ENCODE measurements at places on chromosomes 5 and 9.

GRCh38 chr5:90398726-90399125, 10.8 kb downstream of the CETN3 start:
- DNase-seq, result no peak

DNA sequence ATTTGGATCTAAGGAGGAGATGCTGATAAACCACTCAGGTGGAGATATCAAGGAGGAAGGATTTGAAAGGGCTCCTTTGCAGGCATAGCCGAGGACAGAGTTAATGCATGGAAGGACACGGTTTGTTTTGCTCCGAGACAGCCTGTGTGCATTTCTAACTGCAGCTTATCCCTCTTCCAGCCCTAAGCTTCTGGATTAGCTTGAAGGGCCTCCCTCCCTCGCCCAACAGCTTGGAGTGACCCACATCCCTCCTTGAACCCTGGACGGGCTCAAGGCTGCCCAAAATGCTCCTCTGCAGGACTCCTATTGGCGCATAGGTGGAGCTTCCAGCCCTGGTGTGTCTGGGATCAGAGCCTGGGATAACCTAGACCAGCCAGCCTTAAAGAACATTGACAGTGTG, 66.7 kb downstream of the PPARGC1B start:
- DNase-seq, result no peak

DNA sequence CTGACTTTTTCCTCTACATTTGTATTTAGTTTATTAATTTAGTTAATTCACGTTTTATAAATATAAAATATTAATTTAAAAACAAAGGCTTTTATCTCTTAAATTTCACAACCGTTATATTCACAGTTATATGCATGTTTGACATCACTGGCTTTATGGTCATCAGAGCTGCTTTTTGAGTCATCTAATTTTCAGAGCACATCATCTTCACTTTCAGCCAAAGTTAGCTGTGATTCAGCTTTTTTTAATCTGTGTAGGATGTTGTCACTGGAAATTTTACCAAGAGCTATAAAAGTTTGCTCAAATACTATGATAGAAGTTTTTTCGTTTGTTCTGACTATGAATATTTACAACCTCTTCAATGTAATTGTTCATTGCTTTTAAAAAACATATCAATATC, 12.4 kb downstream of the CDC37L1 start:
- no peak for DNase-seq

DNA sequence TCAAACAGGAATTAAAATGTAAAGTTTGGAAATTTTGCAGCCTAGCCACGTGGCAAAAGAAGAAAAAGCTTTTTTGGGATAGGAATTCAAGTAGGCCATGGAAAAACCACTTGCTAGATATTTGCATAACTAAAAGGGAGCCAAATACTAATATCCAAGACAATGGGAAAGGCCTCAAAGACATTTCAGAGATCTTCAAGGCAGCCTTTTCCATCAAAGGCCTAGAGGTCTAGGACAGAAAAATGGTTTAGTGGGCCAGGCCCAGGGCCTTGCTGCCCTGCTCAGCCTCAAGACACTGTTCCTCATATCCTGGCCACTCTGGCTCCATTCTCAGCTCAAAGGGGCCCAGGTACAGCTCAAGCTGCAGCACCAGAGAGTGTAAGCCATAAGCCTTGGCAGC, 265.9 kb upstream of the RPS23 start:
- DNase-seq, result no peak

DNA sequence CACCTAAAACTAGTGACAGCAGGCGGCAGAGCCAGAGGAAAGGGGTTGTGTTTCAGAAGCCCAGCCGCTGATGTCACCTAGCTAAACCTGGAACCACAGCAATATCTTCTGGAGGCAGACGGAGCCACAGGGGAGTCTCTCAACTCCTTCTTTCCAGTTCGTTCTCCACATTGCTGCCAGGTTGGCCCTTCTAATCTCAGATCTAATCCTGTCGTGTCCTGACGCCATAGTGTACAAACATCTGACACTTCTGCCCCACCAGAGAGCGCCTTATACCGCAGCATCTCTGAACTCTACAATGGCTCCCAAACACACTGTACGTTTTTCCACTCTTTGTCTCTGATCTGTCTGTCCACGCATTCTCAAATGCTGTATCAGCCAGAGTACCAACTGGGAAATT, 240.0 kb downstream of the SMARCA2 start:
- no peak for DNase-seq

- peak; percentile 50 for DNase-seq
These were observed 47.8 kb upstream of the TGFBR1 start for GRCh38 chr9:99056886-99057664.

- no peak for DNase-seq
These were observed 154.0 kb downstream of the FRMD3 start for GRCh38 chr9:83384214-83384613.

- no peak for DNase-seq
These were observed 230.4 kb downstream of the DOCK8 start for GRCh38 chr9:445033-445432.

GRCh38 chr9:98708103-98708932, 417 bp downstream of the GABBR2 start:
- DNase-seq, result no peak

DNA sequence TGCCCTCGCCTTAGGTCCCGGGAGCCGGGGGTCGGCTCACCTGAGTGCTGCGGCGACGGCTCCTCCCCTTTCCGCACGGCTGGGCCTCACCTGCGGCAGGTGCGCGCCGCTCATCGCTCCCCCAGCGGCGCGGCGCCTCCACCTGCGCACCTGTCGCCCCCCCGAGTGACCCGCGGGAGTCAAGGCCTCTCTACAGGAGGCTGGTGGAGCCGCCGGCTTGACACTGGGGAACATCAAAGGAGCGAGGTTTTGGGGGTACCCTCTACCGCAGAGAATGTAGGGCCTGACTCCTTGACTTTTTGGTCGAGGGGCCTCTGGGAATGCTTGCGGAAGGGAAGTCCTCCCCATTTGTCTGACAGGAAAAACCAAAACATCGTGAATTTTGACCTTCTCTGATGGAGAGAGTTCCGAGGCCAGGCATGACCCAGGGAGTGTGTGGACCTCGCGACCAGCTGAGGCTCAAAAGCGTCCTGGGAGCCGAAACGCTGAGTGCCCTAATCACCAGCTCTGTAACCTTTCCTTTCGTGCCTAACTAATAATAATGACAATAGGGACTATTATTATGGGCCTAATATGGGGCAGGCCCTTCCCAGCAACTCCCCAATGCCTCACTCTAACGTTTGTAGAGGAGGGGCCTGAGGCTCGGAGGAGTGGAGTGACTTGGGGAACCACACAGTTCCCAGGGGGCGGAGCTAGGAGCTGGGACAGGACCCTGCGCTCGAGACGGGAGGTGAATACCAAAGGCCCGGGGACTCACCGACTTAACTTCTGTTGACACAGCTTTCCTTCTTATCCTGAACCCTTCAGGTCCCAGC, 714 bp upstream of the IER5L start:
- DNase-seq, result no peak

DNA sequence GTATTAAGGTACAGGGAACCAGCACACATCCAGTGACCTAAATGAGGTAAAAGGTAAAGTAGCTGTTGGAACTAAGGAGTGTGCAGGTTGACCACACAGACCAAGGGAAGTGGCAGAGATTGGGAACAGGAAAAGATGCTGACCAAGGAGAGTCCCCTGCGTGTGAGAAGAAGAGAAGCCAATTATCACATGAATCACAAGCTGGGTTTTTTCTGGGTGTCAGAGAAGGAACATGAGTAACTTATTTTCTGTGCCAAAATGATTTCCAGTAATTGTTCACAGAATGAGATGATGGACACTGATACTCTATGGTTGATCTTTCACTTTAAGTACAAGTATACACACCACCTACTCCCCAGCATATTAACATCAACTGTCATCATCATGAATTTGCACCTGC, 130.7 kb upstream of the ACO1 start:
- DNase-seq, result no peak

DNA sequence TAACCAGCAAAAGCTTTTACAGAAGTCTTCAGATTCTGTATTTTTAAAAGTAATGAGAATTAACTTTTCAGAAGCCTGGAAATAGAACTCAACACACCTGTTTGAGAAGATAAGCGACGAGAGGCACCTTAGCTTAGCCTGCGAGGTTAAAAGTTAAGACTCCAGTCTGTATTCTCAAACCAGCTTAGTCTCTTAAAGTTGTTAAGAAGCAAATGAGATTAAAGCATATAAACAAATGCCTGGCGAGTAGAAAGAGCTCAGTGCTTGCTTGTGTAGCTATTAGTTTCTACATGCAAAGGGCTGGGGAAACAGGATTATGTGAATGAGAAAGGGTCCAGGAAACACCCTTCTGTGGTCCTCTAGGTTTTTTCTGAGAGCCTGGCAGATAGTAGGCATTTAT, 51.7 kb downstream of the MTAP start:
- DNase-seq, result no peak

DNA sequence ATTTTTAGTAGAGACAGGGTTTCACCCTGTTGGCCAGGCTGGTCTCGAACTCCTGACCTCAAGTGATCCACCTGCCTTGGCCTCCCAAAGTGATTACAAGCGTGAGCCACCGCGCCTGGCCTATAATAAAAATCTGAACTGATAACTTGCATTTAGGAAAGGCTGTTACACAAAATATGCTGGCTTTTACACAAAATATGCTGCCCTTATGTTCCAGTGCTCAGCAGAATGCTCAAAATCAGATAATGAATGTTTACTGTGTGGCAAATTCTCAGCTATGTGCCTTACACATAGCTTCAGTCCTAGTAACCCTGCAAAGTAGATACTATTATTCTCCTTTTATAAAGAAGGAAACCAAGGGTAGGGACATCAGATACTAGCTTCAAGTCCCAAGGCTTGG, 141.3 kb upstream of the MSX2 start:
- no peak for DNase-seq

GRCh38 chr9:2299843-2300205, 284.7 kb downstream of the SMARCA2 start:
- no peak for DNase-seq

DNA sequence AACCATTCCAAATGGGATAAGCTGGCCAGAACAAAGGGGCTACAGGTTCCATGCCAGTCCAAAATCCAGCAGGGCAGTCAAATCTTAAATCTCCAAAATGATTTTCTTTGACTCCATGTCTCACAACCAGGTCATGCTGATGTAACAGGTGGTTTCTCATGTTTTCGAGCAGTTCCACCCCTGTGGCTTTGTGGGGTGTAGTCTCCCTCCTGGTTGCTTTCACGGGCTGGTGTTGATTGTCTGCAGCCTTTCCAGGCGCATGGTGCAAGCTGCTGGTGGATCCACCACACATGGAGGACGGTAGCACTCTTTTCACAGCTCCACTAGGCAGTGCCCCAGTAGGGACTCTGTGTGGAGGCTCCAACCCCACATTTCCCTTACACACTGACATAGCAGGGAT, 425.5 kb upstream of the FTMT start:
- DNase-seq, result no peak

DNA sequence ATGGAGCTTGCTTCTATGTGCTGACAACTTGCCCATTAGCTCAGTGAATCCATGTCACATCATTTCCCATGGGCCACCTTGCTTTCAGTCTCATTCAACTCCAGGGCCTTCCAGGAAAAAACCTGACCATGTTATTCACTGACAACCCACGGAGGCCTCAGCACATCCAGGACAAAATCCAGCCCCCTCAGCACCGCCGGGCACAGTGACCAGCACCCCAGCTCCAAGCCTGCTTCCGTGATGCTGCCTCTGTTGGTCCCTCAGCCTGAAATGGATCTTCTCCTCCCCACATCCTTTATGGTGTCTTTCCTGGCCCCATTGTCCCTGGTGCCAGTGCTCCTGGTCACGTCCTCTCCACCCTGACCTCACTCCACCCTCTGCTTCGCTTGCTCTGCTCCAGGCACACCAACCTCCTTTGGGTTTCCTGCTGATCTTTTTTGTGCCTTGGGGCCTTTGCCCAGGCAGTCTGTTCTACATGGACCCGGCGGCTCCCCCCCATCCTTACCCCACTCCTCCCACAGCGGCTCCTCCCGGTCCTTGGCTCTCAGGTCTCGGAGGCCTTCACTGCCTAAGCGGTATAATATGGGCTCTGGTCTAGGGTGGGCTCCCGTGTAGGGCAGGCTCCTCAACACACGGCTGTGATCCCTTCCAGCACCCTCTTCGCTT, 25.0 kb downstream of the ANKS6 start:
- DNase-seq, result no peak

DNA sequence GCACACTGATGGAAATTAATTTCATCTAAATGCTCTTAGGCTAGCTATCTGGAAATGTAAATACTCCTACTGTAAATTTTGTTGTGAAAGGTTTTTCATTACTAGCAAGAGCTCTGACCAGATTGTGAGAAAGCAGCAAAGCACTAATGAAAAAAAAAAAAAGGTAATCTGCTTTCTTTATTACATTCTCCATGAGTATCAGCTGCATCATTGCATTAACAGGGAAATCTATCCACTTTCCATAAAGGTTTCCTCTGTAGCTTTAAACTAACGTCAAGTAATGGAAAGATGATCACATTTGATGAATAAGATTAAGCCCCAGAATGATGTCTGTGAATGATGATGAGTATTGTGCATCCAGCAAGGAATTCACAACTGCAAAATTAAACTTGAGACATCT, 790.6 kb upstream of the TYRP1 start:
- no peak for DNase-seq

- peak; percentile 4 for DNase-seq
These were observed 12.0 kb upstream of the OLFM1 start for GRCh38 chr9:135075234-135076142.

All from activated CD4-positive, alpha-beta memory T cell treated with anti-CD3 and anti-CD28 coated beads for 36 hours (primary cell).